SK-N-SH treated with all-trans-retinoic acid at 6 μM for 48 hours (cell line): ENCODE measurements at places on chromosomes 3 and 15.

DNA sequence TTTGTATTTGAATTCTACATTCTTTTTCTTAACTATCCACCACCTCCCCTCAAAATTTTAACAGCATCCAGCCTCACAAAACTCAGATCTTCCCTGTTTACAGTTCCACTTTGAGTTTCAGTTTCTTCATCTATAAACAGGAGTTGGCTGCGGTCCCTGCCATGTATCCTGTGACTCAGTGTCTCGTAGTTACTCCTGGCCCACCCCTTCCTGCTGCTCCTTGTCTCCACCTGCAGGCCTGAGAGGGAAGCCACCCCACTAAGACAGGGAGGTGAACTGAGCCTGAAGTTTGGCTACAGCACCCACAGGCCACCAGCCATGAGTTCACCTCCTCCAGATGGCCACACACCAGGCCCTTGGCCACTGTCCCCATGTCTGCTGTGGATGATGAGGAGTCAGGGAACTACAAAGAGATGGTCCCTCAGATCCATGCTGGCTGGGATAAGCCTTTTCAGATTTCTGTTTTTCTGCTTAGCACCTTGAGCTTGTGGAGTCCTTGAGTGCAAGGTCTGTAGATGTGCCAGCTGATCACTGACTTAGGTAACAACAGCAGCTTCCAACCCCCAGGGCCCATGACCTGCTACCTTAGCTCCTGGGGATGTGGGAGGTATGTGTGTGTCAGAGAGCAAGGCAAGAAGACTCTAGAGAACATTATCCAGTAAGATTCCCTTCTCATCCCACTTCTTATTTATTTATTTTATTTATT lies 37.5 kb downstream of the CD86 start:
- peak; percentile 74 for ATAC-seq

GRCh38 chr3:149315694-149316093 lies 17.7 kb downstream of the TM4SF18 start:
- peak; percentile 32 for ATAC-seq

DNA sequence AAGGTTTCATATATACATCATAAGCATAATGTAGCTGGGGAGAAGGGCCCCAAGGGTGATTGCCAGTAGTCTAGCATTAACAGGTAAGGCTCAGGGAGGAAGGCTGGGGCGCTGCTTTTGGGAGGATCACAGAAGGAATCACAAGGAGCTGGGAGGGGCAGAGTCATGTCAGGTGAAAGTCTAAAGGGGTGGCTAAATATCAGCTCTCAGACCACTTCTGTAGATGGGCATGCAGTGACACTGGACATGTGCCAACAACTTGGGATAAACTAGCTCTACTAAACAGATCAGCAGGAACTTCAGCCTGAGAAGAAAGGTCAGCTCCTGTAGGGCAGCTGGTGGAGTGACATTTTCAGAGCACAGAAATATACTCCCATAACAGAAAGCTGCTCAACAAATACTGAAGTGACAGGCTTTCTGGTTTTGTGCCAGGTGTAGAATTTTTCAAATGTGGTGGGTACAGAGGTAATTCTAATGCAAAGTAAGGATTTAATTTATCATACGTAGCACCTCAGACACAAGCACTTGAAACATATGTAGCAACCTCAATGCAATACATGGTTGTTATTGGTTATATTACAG lies 79.4 kb downstream of the PEX5L start:
- ATAC-seq: no peak

- no peak for ATAC-seq
These were observed 131.1 kb upstream of the ABHD17C start for GRCh38 chr15:80564056-80564455.

- no peak for ATAC-seq
These were observed 31.8 kb upstream of the ALDH1L1 start for GRCh38 chr3:126212250-126212619.

- ATAC-seq: no peak
These were observed 78.5 kb upstream of the PRR20G start for GRCh38 chr3:127366383-127366782.

GRCh38 chr3:56629451-56629850 lies 53.6 kb downstream of the TASOR start:
- no peak for ATAC-seq

DNA sequence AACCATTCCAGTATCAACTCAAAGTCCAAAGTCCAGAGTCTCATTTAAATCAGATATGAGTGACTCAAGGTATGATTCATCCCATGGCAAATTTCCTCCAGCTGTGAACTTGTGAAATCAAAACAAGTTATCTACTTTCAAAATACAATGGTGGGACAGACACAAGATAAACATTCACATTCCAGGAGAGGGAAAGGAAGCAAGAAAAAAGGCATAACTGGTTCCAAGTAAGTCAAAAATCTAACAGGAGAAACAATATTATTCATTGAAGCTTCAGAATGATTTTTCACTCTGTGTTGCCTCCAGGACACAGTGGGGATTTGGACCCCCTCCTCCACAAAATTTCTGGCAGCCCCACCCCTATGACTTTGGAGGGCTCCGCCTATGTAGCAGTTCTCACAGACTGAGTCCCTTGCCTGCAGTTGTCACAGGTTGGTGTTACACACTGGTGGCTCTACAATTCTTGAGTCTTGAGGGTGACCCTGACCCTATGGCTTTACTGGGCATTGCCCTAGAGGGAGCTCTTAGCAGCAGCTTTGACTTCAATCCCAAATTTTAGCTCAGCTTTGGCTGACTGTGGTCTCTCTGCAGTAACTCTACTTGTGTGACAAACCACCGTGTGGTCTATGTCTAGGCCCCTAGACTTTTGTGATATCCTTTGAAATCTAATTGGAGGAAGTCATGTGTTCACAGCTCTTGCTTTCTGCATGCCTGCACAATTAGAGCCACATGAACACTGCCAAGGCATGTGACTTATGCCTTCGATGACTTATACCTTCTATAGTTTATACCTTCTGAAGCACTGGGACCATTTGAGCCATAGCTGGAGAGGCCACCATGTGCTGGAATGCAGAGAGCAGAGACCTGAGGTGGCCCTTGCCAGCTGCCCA lies 644.2 kb downstream of the GRM7 start:
- ATAC-seq: no peak

GRCh38 chr3:112459750-112460149 lies 39.5 kb downstream of the BTLA start:
- no peak for ATAC-seq

GRCh38 chr3:73324203-73325155 lies 263.0 kb downstream of the EBLN2 start:
- peak; percentile 73 for ATAC-seq

GRCh38 chr3:133865136-133865855 lies 30.4 kb downstream of the RAB6B start:
- no peak for ATAC-seq

DNA sequence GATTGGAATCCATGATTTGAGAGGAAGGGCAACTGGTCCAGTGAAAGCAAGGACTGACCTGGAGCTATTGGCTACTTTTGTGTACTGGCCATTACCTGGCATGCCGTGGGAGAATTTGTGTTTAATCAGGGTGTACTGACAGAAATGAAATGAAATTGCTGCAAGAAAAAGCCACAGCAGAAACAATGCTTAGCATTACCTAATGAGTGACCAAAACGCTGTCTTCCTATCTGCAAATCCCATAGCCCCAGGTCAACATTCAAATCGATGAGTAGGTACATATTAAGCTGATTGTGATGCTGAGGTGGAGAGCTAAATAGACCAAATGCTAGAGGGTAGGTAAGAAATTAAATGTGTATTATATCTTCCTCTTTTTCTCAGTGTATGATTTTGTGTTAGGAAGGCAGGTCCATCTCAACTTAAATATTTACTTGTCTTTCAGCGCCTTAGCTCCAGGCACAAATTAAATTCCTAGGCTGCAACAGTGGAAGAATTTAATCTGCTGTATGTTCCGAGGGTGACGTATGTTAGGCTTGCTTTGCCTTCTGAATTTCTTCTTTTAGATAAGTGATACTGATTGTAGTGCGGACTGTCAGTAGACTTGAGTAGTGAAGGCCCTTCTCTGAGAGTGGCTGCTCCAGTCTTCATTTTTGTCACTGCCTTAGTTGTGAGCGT lies 331.1 kb downstream of the SV2B start:
- no peak for ATAC-seq

- ATAC-seq: peak; percentile 11; the same call in 2 of the 3 replicates
These were observed 268.9 kb downstream of the UACA start for GRCh38 chr15:70494517-70494851.

DNA sequence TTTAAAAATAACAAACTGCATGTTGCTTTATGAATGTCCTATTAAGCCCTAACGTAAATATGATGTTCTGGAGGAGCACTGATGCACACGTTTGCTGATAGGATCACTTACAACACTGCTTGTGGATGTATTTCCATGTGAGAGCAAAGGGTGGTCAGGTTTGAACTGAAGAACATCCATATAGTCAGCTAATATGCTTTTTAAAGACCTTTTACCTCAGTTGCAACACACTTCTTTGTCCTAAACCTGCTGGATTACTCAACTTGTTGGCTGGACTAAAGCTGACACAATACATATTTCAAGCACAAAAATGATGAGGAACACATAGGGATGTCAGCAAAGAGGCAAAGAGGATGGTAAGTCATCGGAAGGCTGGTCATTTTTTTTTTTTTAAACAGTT lies 186.6 kb downstream of the TIGIT start:
- no peak for ATAC-seq
